ENCODE measurements at places on chromosomes 6 and 20.
A peak's percentile ranks its signal among the peaks of the same experiment; 100 is the strongest.

DNA sequence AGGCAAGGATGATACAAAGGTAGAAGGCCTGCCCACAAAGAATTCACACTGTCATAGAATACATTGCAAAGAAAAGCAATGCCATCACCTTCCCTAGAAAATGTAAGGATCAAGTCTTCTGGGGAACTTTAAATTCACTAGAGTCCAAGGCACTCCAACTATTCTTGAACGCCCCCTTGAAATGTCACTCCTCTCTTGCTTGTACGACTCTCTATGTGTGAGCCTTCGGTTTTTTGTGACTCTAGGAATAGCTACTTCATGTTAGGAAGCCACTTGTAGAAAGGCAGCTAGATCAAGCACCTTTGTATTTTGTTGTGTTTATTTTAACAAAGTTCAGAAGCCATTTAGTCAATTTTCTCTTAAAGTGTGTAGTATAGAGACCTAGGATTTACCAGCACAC lies 159.2 kb upstream of the ARID1B start:
- no peak for DNase-seq

DNA sequence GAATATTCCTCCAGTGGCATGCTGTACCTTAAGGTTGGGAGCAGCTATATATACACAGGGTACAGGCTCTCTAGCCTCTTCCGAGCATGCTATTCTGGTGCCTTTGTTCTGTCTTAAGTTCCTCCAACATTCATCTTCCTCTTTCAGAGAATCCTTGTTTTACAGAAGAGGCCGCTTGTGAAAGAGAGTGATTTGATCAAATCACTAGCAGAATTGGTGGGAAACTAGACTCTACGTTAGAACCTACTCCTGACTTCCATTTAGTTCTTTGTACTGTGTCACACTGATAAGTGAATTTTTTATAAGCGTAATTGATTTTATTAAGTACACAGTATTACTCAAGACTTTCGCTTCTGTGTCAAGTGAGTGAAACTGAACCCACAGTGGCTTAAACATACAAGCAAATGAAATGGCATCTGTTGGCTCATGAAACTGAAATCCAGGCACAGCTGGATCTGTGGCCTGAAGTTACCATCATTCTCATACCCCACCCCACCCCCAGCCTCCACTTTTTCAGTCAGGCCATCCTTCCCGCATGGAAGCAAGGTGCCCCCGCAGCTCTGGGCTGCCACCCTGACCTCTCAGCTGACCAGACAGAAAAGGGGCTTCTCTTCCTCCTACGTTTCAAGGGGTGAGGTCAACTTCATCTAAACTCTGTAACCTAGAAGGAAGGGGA lies 102.3 kb downstream of the RPP40 start:
- no peak for DNase-seq

GRCh38 chr20:37291724-37292126 lies 2.3 kb downstream of the MANBAL start:
- DNase-seq, result no peak

DNA sequence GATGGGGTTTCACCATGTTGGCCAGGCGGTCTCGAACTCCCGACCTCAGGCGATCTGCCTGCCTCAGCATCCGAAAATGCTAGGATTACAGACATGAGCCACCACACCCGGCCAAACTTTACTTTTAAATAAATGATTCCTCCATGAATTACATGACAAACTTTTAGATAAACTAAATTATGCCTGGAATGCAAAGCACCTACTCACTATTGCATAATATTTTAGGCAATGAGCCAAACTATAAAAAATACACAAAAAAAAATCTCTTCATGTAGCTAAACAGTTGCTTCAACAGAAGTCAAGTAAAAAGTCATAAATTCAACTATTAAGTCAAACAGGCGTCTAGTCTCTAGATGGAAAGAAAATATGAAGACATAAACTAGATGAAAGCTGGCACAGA lies 56.5 kb downstream of the PTPRK start:
- no peak for DNase-seq

DNA sequence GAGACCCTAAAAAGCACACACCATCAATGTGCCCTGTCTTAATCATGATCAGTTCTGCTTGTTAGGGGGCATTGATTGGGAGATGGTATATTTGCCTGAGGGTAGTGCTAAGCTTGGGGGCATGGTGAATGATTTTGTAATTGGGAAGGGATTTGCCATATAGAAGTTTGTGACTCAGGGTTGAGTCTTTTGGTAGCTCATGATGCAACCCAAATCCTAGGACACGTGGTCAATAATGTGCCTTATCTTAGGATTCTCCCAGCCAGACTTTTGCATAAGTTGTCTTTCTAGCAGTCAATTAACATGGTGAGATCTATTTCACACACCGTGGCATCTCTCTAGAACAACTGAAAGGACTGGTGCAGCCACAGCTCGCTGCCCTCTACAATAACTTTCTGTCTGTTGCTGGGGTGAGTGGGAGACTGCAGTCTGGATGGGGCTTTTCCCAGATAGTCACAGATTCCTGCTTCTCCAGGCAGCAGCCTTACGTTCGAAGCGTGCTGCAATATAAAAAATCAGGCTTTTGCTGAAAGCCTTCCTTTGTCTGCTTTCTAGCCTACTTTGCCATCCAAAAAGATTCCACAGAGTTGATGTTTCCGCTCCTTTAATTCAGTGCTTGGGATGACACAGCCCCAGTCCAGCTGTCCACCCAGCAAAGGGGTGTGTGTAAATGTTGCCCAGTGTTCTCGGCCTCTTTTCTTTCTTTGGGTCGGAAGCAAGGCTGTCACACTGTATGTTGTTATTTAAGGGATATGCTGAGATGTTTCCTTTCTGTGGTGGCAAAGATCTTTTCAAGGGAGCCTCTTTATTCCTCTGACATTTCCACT lies 58.9 kb downstream of the ID4 start:
- DNase-seq, result no peak

- DNase-seq, result no peak
These were observed 33.3 kb upstream of the ZBP1 start for GRCh38 chr20:57653546-57653900.

DNA sequence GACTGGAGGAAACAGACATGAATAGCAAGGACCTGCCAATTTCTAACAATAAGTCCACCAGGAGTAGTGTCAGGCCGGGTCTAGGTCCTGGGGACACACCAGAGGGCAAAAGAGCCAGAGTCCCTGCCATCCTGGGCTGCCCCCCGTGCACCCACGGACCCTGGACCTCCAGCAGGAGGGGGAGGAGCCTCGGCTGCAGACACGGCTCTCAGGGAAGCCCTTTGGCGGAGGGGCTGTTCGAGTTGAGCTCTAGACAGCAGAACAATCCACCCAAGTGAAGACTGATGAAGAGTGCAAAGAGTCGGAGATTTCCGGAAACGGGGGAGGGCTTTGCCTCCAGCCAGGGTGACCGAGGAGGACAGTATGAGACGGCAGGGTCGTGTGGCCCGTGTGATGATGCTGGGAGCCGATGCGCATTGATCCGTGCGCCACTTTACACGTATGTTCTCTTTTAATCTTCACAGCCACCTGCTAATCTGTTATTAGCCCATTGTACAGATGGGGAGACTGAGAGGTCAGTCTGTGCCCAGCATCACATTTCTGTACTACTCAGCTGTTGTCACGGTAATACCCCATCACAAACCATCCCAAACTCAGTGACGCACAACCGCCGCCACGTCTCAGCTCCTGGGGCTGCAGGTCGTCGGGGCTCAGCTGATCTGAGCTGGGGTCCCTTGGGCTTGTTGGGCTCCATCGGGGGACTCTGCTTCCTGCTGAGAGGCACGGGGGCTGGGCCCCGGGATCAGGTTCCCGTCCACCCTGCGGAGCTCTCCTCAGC lies 502.0 kb downstream of the PREX1 start:
- no peak for DNase-seq

DNA sequence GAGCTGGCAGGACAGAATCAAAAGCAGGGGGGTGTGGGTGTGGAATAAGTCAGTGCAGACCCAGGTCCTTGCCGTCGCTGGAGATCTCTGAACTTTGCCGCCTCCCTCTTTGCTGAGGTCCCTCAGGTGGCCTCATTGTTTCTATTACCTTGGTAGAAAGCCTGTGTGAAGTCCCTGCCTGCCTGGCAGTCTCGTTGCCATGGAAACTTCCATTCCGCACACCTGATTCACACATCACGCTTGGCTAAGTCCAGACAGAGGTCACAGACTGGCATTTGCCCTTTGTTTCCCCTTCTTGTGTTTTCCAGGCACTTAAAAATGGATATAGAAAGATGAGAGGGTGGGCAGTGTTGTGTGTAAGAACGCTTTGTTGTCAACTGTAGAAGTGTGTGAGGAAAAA lies 260.6 kb downstream of the PRL start:
- DNase-seq, result no peak

- no peak for DNase-seq
These were observed 171.9 kb downstream of the JARID2 start for GRCh38 chr6:15417811-15418210.

GRCh38 chr6:161406646-161407045 lies 132.8 kb upstream of the AGPAT4 start:
- no peak for DNase-seq

GRCh38 chr6:71288228-71289038 lies at the start of gene OGFRL1:
TSS of gene OGFRL1 (plus strand) at chr6:71288811. CDS start at chr6:71288937, 126 bp downstream.
- DNase-seq, result peak; percentile 75

- DNase-seq, result no peak
These were observed 84.2 kb upstream of the BMP2 start for GRCh38 chr20:6683021-6683977.

DNA sequence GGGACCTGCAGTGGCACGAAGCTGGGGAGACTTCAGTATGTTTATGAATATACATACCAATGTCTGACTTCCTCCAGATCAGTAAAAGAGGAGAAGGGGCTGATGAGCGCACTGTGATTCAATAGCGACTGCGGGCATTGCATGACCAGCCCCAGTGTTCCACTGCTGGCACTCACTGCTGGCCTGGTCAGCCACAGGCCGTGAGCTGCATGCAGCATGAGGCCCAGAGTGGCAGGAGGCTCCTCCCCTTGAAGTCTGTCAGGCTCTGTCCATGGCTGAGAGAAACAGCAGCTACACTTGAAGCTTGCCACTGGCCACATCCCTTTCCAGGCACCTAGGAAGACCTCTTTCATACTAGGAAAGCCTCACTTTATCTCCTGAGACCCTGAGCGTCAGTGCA lies 265.9 kb upstream of the CDYL start:
- DNase-seq, result no peak

GRCh38 chr20:62841705-62842212 lies 19.9 kb downstream of the TCFL5 start:
- no peak for DNase-seq

DNA sequence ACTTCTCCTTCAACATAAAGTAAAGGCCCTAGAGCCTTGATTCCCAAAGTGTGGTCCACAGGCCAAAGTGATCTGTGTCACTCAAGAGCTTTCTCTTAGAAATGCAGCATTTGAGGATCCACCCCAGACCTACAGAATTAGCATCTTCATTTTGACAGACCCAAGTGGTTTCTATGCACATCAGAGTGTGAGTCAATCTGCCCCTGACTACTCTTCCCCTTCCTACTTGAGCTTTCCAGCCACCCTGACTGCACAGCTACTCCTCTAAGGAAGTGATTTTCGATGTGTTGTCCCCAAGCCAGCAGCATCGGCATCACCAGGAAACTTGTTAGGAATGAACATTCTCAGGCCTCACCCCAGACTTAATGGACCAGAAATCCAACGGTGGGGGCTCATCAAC lies 2.6 kb downstream of the MEP1A start:
- DNase-seq, result no peak

DNA sequence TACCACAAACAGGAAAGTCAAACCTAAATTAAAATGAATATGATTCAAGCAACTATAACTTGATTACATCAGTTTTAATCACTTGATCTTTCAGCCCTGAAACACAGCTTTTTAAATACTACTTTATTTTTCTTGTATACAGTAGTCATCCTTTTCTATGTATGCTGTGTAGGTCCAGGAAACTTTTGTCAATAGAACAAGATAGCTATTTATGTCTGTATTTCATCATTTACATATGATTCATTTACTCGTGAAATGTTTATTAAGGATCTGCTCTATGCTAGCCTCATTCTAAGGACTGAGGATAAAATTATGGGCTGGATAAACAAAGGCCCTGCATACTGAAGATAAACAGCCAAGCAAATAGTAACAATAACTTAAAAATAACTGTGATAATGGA lies 930.2 kb downstream of the TFAP2A start:
- no peak for DNase-seq

DNA sequence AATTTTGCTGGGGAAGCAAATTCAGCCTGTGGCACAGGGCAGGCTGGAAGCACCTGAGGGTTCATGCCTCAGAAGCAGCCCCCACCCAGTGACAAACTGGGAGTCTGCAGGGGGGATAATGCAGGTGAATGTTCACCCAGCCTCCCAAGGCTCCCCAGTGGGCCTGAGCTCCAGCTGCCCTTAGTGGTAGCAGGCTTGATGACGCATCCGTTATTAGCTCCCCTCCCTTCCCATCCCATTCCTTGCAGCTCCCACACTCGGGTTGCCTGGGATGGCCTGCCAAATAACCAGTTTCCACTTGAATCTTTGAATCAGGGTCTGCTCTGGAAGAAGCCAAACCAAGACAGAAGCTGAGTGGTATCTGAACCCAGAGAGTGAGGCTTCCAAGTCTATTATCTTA lies 15.8 kb downstream of the KCNK15 start:
- DNase-seq, result peak; percentile 17

- DNase-seq, result no peak
These were observed 15.3 kb upstream of the CDH4 start for GRCh38 chr20:61236713-61237112.

GRCh38 chr6:2827142-2827541 lies 14.5 kb downstream of the SERPINB1 start:
- DNase-seq, result no peak

DNA sequence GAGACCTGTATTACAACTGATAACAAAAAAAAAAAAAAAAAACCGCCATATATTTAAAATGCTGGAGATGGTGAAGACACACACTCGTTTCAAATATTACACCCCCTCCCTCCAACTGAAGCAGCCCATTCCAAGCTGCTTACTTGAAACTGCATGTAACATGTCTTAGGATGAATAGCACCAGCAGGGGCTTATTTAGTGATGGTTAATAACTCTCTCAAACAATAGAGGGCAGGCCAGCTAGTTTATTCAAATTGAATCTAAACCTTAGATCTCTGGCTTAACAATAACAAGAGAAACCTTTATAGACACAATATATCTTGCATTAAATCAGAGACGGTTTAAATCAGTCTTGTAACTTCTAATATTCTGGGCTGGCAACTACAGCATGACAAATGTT lies 9.3 kb upstream of the JPH2 start:
- DNase-seq, result no peak

DNA sequence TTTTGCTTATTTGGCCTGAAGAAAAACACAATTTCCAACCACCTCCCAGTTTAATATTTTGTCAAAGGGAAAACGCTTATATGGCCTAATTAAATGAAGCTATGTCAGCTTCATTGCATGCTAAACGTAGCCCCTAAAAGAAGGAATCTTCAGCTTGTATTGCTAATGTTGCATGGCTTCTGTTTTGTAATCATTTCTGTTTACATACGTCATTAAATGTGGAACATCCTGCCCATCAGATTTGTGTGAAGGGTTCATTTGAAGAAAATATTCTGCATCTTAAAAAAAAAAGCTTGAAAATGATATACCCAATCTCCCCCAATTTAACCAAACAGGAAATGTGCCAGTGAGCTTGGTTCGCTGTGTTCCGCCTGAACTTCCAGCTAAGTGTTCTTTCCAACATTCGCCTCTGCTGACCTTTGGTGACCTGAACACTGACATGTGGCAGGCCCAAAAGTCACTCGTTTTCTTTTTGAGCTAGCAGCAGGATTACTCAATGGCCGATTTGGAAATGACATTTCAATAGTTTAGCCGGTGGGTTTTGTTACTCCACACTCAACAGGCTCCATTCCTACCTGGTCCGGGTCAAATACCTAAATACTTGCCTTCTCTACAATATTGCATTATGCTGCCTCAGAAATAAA lies 12.7 kb upstream of the SIRT5 start:
- DNase-seq, result no peak

- no peak for DNase-seq
These were observed 85.1 kb downstream of the PDE7B start for GRCh38 chr6:135936606-135937005.

Measured in NCI-H2227 treated with DMSO at 0.1 percent for 48 hours (cell line).